NK-92 treated with Interleukin-12 subunit alpha and Interleukin-12 subunit beta, amount 100 ng/mL, for 24 hours (cell line): ENCODE measurements at places on chromosomes 11 and 22.

DNA sequence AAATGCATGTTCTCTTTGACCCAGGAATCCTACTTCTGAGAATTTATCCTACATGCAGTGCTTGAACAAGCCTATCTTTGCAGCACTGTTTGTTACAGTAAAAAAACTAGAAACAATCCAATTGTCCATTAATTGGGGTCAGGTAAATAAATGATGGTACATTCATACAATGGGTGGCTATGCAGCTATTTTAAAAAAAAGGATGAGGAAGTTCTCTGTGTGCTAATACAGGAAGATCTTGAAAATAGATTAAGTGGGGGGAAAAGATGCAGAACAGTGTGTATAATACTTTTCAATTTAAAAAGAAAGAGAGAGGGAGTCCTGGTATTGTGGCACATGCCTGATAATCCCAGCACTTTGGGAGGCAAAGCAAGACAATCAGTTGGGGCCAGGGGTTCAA lies 9.5 kb upstream of the CREB3L1 start:
- no peak for DNase-seq

DNA sequence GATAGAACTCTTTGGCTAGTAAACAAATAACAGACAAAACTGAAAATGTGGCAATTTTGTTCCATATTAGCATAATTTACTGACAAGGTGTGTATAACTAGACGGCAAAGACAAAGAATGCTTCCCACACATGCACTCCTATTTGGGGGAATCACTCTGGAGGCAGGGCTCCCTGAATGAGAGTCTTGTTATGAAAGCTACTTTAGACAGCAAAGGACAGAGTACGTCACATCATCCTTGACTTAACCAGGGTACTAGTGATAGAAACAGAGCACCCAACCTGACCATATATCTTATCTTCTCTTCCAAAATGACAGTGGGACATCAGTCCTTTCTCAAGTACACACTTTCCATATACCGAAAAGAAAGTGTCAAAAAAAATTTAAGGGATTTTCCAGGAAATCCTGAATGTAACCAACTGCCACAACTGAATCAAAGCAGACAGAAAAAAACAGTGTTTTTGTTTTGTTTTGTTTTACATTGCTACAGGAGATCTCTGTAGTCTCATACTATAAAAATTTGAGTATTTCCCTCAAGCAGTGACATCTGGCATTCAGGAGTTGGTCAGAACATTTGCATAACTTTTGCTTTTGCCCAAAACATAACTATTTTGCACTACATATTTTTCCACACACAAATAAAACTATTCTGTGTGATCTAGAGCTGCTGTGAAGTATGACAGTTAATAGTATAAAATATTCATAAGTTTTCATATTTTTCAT lies 98.9 kb downstream of the ARHGAP20 start:
- no peak for DNase-seq

- DNase-seq = no peak
These were observed 75.3 kb downstream of the ST3GAL4 start for GRCh38 chr11:126430581-126431335.

DNA sequence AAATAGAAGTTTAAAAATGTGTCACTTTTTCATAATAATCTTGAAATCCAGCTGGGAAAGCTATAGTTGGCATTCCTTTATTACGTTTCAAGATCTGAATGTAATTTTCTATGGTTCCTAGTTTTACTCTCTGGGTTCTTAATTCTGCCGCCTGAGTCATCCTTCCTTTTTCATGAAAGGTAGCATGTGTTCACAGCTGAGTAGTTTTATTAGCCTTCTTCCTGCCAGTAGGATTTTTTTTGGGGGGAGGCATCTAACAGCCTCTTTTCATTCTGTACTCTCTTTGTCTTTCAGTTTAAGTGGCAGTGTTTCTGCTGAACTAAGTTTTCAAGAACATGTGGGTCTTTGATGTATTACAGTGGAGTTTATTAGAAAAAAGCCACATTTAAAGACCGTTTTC lies 36.5 kb downstream of the OR2AG2 start:
- no peak for DNase-seq

DNA sequence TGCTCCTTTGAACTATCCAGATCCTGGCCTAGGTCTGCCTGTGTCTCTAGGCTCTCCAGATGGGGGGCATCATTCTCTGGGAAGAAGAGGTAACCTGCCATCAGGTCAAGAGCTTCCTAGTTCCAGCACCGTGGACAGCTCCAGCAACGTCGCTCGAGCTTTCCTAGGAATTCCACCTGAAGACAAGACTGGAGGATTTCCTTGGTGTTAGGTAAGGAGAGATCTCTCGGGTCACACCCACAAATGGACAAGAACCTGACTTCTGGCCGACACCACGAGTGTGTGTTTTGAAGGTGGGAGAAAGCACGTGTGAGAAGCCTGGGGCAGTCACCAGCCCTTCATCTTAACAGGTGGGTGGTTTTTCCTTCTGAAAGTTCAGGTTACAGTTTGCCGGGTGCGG lies 1.2 kb downstream of the PRG3 start:
- DNase-seq = no peak

DNA sequence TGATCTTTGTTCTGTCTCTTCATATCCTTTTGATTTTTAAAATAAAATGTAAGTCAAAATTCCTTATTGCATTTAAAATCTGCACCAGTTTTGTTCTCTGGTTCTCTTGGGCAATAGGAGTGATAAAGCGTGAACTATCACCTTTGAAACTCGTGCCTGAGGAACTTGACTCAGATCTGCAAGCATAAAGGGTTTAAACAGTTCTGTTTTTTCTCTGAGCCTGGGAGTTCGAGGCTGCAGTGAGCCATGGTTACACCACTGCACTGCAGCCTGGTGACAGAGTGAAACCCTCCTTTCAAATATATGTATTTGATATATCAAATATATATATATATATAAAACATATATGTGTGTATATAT lies 38.9 kb upstream of the CLMP start:
- no peak for DNase-seq

DNA sequence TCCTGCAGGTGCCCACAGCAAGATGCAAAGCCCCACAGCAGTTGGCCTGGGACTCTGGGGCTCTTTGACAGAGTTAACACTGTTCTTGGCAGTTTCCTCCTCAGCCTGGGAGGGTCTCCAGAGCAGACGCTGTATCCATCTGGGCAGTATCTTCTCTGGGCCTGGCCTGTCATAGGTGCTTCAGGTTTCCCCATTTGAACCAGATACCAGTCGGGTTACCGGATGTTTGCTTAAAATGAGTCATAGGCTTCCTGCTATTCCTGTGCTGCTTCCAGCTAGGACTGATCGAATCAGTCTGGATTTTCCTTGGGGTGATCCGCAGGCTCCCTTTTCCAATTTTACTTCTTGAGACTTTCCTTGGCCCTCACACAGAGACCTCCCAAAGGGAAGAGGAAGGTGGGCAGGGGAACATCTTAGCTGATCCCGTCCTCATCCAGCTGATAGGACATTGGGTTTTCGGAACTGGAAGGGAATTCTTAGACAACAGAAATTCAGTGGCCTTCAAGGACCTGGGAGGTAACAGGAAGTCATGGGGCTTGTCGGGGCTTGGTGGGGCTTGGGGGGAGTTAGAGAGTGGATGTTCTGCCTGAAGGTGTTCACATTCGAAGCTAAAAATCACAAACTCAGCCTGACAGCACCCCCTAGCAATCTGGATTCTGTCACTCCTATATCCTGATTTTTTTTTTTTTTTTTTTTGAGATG lies 2.4 kb upstream of the RANGAP1 start:
- DNase-seq = no peak

GRCh38 chr11:120228794-120229384 lies 11.1 kb upstream of the POU2F3 start:
- no peak for DNase-seq

- DNase-seq = no peak
These were observed 75.3 kb downstream of the MED15 start for GRCh38 chr22:20582520-20583361.

- no peak for DNase-seq
These were observed 377 bp upstream of the NCF4 start for GRCh38 chr22:36860438-36860820.

GRCh38 chr22:33325232-33326004 lies 267.2 kb upstream of the SYN3 start:
- DNase-seq = no peak

- DNase-seq = no peak
These were observed 53.6 kb upstream of the KIRREL3 start for GRCh38 chr11:127054153-127054552.

GRCh38 chr11:125341676-125342075 lies 154.4 kb downstream of the FEZ1 start:
- DNase-seq = no peak

DNA sequence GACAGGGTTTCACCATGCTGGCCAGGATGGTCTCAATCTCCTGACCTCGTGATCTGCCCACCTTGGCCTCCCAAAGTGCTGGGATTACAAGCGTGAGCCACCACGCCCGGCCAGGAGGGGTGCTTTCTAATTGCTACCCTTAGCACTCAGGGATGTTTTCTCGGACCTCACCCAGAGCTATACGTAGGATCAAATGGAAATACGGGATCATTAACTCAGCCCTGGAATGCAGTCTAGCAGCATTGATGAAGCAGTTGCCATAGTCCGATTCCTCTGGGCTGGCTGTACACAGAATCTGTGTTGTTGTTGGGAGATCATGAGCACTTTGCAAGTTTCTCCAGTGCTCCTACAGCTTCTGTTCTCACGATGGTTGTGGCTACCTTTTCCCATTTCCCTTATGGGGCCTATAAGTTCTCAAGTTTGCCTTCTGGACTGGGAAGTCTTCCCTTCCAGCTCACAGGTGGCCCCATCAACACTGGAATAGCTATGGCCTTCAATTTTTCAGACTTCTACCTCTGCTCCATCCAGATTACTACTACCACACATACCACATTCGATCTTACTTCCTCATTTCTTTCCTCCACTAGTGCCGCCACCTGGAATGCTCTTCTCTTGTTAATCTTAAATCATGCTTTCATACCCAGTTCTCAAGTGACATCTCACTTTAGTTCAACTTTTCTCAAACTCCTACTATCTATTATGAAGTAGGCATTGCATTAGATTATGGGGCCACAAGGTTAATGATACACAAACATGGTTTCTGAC lies 16.1 kb upstream of the PCF11 start:
- no peak for DNase-seq

GRCh38 chr11:79220171-79220570 lies 220.7 kb downstream of the TENM4 start:
- DNase-seq = no peak

DNA sequence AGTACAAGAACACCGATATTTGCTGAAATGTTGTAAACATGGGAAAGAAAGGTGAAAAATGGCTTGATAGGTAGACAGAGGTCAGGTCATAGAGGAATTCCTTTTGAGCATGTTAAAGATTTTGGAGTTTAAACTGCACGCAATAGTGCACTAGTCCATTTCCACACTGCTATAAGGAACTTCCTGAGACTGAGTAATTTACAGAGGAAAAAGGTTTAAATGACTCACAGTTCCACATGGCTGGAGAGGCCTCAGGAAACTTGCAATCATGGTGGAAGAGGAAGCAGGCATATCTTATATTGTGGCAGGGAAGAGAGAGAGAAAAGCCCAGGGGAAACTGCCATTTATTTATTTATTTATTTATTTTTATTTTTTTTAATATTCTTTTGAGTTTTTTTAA lies 5.0 kb downstream of the OR10A5 start:
- DNase-seq = no peak

DNA sequence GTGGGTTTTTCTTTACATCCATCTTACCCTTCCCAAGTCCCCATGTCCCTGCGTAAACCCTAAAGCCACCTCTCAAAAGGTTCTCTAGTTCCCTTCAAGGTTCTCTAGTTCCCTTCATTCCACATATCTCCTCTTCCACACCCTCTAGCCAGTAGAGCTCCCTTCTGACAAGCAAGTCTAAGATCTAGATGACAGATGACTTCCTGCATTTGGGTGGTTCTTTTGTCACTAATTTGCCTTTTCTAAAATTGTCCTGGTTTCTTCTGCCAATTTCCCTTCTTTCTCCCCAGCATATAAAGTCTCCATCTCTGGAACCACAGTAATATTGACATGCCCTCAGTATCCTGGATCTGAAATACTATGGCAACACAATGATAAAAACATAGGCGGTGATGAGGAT lies 7.8 kb downstream of the CD3E start:
- DNase-seq = no peak

- DNase-seq = no peak
These were observed 145.8 kb downstream of the APOL5 start for GRCh38 chr22:35863432-35863831.

- DNase-seq = no peak
These were observed 1008.4 kb downstream of the OPCML start for GRCh38 chr11:132523929-132524328.

GRCh38 chr11:73759610-73760134 lies 1.2 kb downstream of the RAB6A start:
- DNase-seq = no peak

DNA sequence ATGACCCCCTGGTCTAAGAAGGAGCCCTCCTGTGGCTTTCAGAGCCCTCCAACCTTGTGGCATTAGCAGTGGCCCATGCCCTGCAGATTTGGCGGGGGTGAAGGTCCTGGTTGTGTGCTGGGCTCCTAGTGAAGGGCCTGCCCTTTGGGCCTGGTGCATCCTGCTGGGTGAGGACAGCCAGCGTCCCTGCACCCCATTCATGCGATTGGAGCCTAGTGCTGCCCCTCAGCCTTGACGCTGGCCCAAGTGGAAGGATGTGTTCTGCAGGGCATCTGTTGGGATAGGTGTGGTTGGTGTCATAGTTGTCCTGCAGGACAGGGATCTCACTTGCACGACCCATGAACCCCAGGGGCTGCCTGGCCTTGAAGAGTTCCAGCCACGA lies 28.1 kb upstream of the DGCR8 start:
- DNase-seq = no peak

DNA sequence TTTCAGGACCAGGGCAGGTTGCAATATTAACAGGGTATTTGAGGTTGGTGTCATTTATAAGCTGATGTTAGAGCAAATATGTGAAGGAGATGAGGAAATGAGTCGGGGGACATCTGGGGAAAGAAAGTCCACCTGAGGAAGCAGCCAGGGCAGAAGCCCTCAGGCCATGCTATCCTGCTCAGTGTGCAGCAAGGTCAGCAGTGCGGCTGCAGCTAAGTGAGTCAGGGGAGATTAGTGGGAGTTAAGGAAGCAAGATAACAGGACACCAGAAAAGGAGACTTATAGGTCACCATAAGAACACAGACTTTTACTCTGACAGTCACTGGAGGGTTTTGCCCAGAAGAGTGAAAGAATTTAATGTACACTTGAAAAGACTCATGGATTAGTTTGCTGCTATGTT lies 468.9 kb downstream of the NTM start:
- DNase-seq = no peak

GRCh38 chr11:2375964-2376551 lies 1.1 kb upstream of the CD81 start:
- no peak for DNase-seq
